ENCODE measurements at places on chromosomes 4 and X.

DNA sequence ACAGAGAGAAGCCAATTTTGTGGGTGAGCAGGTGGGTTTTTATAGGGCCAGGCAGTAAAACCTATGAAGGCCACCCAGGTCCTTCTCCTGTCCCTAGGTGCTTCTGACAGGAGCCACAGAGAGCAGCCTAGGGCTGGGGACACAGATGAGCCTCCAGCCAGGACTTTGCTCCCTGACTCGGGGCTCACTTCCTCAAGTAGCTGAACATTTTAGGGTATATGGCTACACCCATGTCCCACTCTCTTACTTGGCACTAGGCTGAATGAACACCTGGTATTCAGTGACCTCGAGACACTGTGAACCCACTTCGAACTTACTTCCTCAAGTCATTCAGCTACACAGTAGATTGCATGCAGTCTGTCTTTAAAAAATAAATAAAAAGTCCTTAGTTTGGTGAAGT is 217.3 kb downstream of the MID1IP1 start:
- no peak for DNase-seq

- no peak for DNase-seq
Observed at GRCh38 chr4:30912098-30912714, 192.0 kb downstream of the PCDH7 start.

DNA sequence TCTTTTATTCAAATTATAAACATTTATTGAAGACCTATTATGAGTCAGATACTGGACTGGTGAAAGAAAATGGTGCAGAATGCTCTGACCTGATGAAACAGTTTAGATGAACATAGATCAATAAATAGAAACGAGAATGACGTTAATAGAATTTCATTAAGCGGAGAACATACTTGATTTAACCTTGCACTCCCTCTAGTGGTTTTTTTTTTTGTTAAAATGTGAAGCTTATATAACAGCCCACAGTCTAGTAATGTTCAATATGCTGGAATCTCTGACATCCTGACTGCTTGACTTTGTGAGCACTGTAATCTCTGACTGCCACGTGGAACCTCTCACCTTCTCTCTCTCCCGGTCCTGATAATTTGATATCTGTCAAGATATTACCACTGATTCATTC is 32.3 kb downstream of the HDAC8 start:
- DNase-seq, result no peak

GRCh38 chr4:89119836-89120235 is 8.5 kb downstream of the TIGD2 start:
- no peak for DNase-seq

DNA sequence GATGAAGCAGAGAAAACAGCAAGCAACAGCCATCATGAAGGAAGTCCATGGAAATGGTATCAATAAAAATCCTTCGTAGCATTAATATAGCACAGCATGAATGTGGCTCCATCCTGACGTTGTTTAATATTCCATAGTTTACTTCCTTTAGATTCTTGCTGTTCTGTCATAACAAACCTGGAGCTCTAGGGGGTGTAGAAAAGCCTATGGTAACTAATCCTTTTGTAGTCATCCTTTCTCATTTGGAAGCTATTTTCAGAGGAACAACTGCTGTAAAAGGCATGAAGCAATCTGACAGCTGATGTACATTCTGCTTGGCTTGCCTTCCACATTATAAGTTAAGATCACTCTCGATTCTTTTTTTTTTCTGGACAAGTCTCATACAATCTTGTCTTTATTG is 914 bp downstream of the MYOZ2 start:
- DNase-seq, result no peak

GRCh38 chr4:76756416-76756815 is 141.5 kb downstream of the SOWAHB start:
- no peak for DNase-seq

- DNase-seq, result no peak
Observed at GRCh38 chr4:118417325-118417724, 64.5 kb upstream of the PRSS12 start.

DNA sequence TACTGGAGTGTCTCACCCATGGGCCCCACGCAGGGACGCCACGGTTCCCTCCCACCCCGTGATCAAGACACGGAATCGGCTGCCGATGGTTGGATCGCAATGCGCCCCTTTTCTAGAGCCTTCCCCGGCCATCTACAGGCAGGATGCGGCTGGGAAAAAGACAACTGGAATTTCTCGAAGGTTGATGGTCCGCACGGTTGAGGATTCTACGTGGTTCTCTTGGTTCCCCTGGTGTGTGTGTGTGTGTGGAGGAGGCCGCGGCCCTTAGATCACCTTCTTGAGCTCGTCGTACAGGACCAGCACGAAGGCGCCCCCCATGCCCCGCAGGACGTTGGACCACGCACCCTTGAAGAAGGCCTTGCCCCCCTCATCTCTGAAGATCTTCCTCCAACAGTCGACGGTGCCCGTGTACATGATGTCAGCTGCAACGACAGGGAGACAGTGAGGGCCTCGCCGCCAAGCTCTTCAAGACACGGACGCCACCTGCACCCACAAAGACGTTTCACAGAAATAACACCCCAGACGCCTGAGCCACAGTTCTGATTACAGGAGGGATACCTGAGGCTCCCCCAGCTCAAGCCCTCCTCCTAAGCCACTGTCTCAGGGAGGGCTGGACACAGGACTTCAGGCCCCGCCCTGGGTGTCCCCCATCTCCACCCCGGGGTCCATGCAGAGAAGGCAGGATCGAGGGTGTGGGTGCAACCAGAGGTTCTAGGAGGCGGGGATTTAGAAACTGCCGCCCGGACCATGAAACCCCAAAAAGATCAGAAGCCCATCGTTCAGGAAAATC is 5.4 kb downstream of the SLC25A6 start:
- no peak for DNase-seq

DNA sequence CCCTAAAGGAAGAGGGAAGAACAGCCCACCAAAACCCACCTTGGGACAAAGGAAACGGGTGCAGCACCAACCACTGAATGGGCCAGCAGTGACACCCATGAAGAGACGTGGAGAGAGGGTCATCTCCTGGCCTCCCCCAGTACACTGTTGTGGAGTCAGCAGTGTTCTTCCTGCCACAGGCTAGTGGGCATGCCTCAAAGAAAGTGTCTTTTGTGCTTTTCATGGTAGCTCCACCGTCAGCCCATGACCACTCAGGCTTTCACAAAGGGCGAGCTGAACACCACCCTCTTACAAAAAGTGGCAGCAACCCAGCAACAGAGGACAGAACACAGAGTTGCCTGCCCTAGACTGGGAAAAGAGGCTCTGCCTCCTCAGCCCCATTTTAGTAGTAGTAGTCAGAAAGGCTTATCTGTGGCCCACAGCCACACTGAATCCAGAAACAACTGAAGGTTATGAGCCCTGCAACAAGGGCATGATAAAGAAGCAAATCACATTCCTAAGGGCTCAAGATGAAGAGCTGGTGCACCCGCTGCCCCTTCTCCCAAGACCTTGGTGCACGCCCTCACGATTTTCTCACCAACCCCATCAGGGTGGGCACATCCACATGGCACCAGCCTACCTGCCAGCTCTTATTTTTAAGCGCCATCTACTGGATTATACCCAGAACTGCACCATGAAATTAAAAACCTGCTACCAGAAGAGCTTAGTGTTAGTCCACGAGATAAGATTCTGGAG is 53.1 kb downstream of the RAB28 start:
- no peak for DNase-seq

GRCh38 chr4:33737726-33738125 is 2506.6 kb downstream of the ARAP2 start:
- DNase-seq, result no peak

GRCh38 chrX:47844117-47844516 is 7.4 kb downstream of the ZNF81 start:
- no peak for DNase-seq
